ENCODE measurements at places on chromosomes 2 and 18.

DNA sequence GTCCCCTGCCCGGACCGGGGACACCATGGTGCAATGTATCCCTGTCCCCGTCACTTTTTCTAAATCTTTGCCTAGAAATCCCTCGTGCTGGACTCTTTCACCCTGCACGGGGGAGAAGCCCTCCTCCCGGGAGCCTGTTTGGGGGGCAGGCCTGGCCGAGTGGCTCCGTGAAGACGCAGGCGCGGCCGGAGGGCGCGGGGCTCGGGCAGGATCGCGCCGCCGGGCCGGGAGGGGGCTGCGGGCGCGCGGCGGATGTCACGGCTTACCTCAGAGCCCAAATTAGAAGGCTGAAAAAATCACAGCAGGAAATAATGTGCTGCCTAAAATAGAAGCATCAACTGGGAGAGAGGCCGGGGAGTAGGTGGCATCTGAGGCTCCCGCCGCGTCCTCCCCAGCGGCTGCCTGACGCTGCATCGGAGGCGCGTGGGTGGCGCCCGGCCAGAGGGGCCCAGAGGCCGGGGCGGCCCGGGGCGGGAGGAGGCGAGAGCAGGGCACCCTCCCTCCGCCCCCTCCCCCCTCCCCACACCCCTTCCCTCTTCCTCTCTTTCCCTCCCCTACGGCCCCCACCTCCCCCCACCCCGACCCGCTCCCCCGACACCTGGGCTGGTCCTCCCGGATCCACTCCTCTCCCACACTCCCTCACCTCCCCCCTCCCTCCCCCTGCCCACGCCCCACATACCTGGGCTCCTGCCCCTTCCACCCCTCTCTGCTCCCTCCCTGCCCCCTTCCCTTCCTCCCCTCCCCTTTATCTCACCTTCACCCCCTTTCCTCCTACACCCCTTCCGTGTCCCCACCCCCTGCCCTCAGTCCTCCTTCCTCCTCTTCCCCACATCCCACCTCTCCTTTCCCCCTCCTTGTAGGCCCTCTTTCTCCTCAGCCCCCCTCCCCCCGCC is 51.9 kb downstream of the SLC4A1AP start:
- no peak for DNase-seq

- DNase-seq = no peak
Measured at GRCh38 chr2:237319887-237320286, 94.1 kb downstream of the COL6A3 start.

- no peak for DNase-seq
Measured at GRCh38 chr2:207260947-207261346, 95.2 kb upstream of the KLF7 start.

DNA sequence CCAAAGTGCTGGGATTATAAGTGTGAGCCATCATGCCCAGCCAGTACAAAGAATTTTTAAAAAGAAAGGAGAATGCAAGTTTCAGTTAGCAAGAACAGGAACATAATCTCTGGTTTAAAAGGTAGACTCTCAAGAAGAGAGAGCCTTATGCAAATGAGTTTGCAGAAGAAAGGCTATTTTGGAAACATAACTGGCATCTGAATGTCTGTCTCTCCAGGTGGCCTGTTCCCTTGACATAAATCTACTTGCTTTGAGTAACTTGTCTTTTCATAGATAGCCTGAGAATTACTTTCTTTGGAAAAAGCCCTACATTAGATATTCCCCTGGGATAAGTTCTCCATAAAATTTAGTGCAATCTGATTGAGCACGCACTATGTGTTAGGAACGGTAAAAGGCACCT is 109.6 kb downstream of the ICOS start:
- no peak for DNase-seq

GRCh38 chr18:38611036-38611964 is 1045.7 kb upstream of the CELF4 start:
- DNase-seq = no peak

GRCh38 chr2:134366359-134366758 is 112.5 kb downstream of the MGAT5 start:
- no peak for DNase-seq

DNA sequence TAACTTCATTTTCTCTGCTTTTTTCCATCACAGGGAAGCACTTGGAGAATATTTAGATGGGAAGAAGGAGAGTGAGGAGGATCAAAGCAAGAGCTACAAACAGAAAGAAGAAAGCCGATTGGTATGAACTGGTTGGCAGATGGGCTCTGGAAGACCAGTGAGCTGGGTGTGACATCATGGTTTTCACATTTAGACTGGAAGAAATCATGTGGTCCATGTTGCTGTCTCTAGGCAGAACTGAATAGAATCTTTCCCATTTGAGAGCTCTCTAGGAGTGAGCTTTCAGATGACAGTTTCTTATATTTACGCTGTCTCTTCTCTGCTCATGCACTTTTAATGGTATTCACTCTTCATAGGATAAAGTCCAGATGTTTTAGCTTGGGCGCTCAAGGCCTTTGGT is 12.6 kb downstream of the DRC1 start:
- DNase-seq = no peak

DNA sequence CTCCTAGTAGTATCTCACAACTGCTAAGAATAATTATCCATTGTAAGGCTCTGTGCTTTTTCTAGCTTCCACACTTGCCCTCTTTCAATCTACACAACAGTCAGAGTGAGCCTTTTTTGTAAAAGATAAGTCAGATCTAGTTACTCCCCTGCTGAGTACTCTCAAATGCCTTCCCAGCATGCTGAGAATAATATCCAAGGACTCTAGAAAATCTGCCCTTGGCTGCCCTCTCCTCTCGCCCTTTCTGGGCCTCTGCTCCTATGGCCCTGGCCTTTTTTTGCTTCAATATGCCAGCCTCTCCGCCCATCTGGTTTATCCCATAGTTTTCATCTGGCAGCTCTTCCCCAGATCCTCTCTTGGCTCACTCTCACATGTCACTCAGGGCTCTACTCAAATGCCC is 455.9 kb upstream of the UBE2E3 start:
- no peak for DNase-seq

DNA sequence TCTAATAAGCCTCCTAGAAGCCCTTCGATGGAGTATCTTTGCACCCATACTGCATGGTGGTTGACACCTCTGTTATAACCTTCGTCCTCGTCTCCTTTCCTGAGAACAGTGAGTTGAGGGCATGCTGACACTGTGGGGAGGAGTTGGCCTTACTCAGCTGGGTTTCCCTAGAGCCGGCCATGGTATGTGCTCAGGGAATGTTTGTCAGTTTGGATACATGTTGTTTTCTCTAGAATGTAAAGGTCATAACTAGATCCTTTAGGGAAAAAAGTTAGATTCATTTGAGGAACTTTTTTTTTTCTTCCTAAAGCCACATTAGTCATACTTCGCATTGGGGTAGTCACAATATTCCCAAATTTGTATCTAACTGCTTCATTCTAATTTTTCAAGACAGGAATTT is 106.0 kb upstream of the FOSL2 start:
- DNase-seq = no peak

DNA sequence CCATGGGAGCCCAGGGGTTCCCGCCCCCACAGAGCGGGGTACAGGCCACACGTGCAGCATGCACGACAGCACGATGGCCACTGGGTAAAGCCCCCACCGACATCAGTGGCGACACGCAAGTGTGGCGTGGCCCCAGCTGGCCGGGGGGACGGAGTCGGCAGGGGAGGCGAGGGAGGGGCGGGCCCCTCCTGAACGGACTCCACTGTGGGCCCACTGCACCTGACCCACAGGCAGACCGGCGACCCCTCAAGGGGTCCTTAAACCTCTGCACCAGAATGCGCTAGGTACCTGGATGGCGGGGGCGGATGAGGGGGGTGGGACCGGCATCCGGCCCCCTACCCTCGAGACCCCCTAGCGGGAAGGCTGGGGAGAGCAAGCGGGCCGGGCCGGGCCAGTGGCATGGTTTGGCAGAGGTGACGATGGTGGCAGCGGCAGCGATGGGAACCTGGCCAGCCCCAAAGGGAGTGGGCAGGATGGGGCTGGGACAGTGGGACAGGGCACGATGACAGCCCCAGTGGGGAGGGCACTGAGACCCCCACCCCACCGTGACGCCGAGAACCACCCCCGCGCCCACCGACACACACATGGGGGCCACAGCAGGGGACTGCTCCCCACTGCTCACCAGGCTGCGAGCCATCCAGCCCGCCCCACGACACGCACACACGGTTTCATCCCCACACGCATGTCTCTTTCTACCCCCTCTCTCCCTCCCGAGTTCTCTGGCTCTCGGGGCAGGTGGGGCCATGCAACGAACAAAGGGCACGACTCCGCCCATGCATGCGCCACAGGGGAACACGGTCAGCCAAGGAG is 91.9 kb upstream of the ANKRD30BL start:
- no peak for DNase-seq

GRCh38 chr2:199458009-199458805 is 468 bp upstream of the SATB2 start:
- DNase-seq = no peak

GRCh38 chr2:170432823-170433222 is 254.9 kb downstream of the MYO3B start:
- DNase-seq = no peak

- no peak for DNase-seq
Measured at GRCh38 chr2:47091118-47091517, 64.0 kb downstream of the STPG4 start.
